ENCODE measurements at places on chromosomes 6 and 20.

GRCh38 chr20:59141818-59142581 is 21.6 kb upstream of the ZNF831 start:
- peak; percentile 2 for DNase-seq

- no peak for DNase-seq
Measured at GRCh38 chr6:135183002-135183531, 2.0 kb downstream of the MYB start.

DNA sequence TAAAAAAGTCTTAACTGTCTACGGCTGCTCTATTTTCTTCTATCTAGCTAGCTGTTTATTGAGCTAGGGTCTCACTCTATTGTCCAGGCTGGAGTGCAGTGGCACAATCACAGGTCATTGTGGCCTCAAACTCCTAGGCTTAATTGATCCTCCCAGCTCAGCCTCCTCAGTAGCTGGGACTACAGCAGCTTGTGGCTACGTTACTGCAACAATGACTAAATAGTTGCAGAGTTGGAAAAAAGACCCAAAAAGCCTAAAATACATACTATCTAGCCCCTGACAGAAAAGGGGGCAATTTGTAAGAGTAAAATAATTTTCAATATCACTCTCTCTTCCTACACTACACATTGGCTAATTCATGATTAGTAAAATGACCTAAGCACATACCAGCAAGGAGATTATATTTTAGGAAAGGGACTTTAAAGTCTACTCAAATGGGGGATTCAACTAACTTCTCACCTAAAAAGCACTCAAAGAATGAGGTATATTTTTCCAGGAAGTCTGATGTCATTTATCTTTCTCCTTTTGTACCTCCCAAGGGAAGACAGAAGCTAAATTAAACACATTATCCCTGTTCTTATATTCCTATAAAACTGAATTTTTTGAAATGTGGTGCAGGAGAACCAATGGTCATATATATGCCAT is 82.8 kb downstream of the ZMYND8 start:
- DNase-seq = peak; percentile 34

DNA sequence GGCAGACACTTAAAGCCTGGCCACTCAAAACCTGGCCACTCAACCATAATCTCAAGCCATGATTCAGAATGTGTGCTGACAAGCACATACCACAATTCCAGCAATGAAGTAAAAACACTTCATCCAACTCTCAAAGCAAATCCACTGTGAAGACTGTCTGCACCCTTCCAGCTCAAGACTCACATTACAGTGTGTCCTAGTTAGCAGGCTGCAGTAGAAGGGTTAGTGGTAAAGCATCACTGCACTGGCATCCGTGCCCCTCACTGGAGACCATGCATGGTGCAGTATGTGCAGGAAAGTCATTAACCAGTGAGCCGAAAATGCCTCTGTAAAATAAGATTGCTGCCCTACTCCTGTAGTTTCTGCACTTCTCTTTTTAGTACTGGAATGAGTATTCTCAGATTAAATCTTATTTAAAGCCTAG is 43.4 kb downstream of the SLC23A2 start:
- peak; percentile 52 for DNase-seq

- no peak for DNase-seq
Measured at GRCh38 chr20:37316775-37317170, 27.3 kb downstream of the MANBAL start.

DNA sequence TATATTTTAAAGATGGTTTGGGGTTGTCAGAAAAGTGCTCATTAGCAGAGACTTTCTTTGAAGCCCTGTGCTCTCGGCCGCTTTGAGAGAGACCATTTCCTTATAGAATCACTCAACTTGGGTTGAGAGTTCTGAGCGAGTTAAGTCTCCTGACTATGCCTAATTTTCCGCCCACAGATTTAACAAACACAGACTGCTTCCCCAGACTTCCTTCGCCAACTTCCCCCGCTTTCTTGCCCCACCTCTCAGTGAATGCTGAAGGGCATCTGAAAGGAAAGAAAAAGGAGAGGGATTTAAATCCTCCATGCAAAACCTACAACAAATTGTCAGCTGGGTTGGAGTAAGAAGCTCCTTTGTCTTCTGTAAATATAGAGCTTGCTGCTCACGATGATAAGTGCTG is 224.0 kb downstream of the EYA2 start:
- peak; percentile 28 for DNase-seq

GRCh38 chr6:49528571-49528970 is 21.9 kb upstream of the C6orf141 start:
- DNase-seq = no peak

- no peak for DNase-seq
Measured at GRCh38 chr20:45866454-45866853, 9.0 kb downstream of the ZSWIM3 start.

DNA sequence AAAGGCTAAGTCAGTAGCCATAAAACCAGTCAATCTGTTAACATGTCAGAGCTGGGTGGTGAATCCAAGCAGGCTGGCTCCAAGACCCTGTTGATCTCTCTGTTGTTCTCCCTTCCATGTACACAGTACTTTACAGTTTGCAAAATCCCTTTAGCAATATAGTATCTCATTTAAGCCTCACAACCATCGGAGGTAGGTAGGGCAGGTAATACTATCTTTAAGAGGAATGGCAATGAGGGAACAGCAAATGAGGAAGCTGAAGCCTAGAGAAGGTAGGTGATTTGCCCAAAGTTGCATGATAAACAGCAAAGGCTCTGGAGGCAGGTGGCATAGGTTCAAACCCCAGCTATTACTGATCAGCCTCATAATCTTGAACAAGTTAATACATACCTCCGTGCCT is 34.7 kb upstream of the ARFGEF2 start:
- DNase-seq = no peak

- DNase-seq = peak; percentile 84
Measured at GRCh38 chr6:15365273-15365687, 119.4 kb downstream of the JARID2 start.

DNA sequence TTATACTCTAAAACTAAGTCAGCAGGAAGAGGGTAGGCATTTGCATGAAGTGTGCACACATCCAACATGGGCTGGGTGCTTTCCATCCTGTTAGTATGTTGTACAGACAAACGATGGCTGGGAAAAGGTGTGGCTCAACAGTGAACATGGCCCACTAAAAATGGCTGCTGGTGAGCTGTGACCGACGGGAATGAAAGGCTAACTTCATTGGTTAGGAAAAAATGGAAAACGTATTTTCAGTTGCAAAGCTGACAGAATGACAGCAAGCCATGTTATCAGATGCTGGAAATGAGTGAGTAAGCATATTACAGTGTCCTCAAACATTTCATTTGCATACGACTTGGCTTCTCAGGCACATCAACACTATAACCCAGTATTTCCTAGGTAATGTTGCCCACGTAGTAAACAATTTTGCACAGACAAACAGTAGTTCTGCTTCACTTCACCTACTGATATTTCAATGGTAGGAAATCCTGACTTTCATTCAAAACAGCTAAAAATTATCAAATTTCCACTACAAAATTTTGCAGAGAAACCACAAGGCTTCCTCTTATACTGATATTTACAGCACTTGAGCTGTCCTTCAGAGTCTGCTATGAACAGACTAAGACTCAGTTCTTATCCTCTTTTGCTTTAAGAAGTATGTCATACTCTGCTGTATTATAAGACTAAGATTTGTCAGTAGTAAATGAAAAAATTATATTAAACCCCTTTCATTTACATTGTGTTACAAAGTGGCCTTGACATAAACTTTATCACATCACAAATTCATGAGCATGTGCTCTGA is 98.9 kb downstream of the IRF4 start:
- no peak for DNase-seq

DNA sequence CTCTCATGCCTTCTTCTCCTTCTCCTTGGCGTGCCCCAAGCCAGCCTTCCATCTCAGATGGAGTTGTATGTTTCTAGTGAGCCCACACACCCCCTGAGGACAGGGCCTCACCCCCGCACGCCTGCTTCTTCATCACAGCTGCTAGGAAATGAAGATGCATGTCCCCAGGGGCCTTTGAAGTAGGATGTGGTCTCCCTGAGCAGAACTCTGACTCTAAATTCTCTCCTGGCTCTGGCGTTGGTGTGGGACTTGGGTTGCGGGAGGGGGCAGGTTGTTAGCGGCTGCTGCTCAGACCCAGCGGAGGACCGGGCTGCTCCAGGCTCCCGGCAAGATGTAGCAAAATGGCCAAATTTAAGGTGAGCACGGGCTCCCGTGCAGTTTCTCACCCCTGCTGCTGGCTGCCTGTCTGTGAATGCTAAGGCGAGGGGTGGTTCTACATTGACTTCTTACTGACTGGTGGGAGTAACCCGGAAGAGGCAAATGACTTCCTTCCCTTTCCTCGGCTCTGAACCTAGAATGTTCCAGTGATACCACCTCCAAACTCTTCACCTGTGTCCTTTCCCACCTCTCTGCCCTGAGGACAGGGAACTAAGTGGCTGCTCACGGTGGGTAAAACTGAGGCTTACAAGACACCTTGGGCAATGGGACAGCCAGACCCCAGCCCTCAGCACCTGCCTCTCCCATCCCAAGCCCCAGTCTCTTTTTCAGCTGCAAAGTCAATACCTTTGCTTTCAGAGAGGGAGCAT is 8.8 kb downstream of the SYNJ2 start:
- no peak for DNase-seq

- peak; percentile 76 for DNase-seq
Measured at GRCh38 chr6:113449051-113449450, 408.1 kb upstream of the MARCKS start.

DNA sequence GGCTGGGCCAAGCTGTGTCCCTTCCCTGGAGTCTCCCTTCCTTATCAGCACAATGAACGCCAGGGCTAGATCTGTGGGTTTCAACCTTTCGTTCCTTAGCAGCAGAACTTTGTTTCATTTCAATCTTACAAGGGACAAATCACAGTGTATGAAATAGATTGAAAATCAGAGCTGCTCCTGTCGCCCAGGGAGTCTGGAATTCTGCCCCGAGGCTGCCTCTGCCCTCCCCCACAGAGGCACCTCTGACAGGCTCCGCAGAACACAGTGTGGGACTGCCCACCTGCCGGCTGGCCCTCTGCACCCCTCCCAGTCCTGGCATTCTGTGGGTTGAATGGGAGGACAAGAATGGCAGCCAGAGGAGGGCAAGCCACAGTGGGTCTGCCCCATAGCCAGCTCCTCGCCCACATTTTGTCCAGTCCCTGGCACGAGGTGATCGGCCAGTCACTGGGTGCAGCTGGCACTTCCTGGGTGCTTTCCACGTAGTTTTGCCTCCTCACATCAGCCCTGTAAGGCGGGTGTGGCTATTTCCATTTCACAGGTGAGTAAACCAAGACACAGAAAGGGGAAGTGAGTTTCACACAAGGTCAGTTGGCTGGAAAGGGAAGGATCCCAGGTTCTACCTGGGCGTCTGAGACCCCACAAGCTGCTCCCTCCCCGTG is 26.1 kb downstream of the MANBAL start:
- DNase-seq = no peak

DNA sequence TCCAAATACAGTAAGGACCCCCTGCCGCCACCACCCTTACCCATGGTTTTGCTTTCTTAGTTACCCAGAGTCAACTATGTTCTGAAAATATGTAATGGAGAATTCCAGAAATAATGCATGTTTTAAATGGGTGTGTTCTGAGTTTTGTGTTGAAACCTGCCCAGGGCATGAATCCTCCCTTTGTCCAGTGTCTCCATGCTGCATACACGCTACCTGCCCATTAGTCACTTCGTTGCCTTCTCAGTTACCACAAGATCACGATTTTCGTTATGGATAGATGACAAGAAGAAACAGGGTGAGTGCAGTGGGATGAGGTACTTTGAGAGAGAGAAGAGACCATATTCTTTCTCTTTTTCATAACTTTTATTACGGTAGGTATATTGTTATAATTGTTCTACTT is 10.6 kb downstream of the FARS2 start:
- no peak for DNase-seq

DNA sequence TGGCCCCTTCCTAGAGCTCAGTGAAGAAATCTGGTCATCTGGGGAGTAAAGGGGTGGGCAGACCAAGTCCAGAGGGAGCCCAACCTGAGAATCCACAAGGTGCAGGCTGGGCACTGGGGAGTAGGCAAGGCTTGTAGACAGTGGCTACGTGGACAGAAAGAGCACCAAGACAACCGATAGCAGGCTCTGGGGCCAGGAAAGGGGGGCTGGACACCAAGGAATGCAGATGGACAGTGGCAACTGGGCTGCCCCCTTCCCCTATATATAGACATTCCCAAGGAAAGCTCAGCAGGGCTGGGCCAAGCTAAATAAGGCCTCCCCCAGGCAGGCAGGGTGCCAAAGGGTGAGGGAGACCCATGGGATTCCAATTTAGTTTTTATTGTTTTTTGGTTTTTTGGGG is 1.5 kb upstream of the TNNC2 start:
- DNase-seq = no peak

DNA sequence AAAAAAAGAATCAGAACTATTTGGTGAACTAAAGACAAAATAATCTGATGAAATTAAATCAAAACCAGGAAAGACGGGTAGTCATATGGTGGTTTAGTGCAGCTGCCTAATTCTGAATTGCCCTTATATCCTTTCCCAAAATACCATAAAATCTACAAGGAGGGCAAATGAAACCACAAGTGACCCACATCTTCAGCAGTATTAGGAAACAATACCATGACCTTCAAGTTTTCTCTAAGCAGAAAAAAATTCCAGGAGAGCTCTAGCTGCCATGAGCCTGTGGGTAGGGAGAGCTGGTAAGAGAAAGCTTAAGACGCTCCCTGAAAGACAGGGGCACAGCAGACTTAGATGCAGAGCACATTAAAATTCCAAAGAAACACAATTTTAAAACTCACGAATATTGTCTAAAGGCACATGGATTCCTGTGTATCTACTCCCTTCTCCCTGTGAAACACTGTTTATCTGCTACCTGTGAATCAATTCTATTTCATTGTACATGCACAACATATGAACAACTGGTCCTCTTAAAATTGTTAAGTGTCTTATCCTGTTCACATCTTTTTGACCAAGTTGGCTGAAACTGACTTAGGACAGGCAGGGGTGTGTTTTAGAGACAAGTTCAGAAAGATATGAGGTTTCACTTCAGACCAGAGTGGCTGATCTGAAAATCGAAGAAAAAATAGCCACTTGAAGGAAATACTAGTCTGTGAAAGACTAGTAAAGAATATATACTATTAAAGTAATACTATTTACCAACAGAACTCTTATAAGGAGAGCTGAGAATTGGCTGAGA is 153.6 kb upstream of the SHLD1 start:
- no peak for DNase-seq

GRCh38 chr20:46712056-46712636 is 2.7 kb downstream of the SLC2A10 start:
- DNase-seq = no peak

DNA sequence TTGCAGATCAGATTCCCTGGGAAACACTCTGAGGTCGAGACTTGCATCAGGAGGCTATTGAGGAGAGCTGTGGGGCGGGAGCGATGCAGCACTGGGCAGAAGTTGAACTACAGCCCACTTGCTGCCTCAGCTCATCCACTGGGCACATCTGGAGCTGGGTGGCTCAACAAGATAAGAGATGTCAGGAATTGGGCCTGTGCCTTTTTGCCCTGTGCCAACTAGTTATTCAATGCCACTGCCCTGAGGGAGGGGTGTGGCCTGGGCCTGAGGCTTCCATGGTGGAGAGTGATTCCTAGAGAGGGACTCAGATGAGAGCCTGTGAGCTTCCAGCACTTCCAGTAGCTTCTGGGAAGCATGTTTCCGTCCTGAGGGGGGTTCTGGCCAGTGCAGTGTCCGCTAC is 32.7 kb downstream of the BRPF3 start:
- DNase-seq = no peak
